Activated naive CD4-positive, alpha-beta T cell treated with anti-CD3 and anti-CD28 coated beads, Interleukin-2, amount 50 U/mL, for 72 hours (primary cell): ENCODE measurements at places on chromosomes 11 and 22.

GRCh38 chr11:116725434-116726221 is 47.2 kb downstream of the BUD13 start:
- no peak for DNase-seq

GRCh38 chr22:19663821-19664355 is 50.4 kb upstream of the SEPTIN5 start:
- no peak for DNase-seq

GRCh38 chr22:40345815-40346184 is 500 bp upstream of the ADSL start:
- DNase-seq = peak; percentile 56

- DNase-seq = no peak
Observed at GRCh38 chr11:102014756-102015155, 32.5 kb upstream of the CFAP300 start.

- no peak for DNase-seq
Observed at GRCh38 chr22:20792221-20792965, 18.5 kb downstream of the SERPIND1 start.

- DNase-seq = no peak
Observed at GRCh38 chr22:37776639-37777005, 31.1 kb upstream of the GCAT start.

DNA sequence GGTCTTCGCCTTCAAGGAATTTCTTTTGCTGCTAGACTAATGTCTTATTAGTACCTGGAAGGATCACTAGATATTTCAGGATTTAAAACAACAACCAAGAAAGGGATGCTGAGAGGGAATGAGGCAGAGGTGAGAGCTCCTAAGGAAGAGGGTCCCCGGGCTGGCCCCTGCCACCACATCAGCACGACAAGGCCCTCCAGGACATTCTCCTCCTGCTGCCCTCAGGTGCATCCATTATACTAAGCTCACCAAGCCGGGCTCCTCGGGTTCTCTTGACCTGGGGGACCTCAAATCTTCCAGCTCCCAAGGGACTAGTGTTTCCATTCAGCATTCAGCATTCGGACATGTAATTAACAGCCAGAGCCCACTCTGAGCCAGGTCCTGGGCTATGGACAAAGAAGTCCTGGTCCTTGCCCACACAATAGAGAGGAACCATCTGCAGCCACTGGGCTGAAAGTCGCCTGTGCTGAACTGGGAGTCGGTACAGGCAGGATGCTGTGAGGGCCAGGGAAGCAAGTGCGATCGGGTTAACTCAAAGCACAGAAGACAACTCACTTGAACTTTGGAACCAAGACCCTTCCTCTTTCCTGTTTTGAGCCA is 29.4 kb upstream of the OAF start:
- DNase-seq = no peak

DNA sequence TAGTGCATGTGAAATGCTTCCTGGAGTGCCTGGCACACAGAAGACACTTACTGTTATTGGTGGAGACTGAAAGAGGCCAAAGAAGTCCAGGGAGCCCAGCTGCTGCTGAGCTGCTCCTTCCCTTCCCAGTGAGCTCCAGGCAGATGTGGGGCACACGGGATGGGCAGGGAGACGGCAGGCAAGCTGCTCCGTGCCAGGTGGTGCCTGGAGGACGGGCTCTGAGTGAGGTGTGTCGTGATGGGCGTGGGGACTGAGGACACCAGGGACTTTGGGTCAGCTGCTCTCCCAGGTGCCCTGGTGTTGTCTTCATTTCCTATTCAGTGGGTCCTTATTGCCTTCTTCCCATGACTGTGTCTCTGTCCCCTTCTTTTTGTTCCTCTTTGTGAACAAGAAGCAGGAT is 19.5 kb downstream of the TAB1 start:
- DNase-seq = no peak

GRCh38 chr11:9249252-9249651 is 15.9 kb downstream of the DENND5A start:
- no peak for DNase-seq

- no peak for DNase-seq
Observed at GRCh38 chr11:128536506-128536905, 50.9 kb downstream of the ETS1 start.

DNA sequence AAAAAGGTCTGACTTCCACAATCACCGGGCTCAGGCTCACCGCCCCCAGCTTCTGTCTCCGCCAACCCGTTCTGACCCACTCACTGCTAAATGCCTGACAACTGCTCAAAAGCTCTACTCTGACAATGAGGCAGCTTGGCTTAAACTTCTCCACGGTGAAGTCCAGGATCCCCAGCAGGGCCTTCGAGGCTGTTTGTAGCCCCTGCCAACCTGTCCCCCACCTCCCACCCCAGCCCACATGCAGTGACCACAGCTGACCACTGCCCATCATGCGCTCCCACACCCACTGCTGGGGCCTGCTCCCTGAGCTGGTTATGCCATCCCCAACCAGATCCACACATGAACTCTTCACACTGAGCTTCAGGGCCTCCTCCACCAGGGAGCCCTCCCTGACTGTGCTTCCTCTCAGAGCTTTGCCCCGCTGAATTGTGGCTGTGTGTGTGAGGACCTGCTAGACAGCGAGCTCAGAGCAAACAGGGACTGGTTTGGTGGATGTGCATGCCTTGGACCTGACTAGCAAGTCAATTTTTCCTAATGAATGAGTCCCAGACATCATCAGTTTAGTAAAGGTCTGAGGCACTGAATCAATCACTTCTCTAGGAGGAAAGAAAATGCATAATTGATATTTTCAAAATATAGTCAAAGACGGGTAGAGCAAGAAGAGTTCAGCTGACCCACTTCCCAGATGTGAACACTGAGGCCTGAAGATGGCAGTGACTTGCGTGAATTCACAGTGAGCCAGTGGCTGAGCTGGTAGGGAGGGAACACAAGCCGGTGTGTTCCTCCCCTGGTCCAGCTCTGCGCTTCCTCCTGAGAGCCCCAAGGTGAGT is 7.7 kb downstream of the LRRC32 start:
- DNase-seq = no peak

- DNase-seq = no peak
Observed at GRCh38 chr11:86570020-86570419, 102.4 kb downstream of the ME3 start.

- DNase-seq = no peak
Observed at GRCh38 chr11:61152816-61153592, 8.2 kb downstream of the VPS37C start.

- no peak for DNase-seq
Observed at GRCh38 chr11:1877211-1878136, 14.2 kb downstream of the PRR33 start.

DNA sequence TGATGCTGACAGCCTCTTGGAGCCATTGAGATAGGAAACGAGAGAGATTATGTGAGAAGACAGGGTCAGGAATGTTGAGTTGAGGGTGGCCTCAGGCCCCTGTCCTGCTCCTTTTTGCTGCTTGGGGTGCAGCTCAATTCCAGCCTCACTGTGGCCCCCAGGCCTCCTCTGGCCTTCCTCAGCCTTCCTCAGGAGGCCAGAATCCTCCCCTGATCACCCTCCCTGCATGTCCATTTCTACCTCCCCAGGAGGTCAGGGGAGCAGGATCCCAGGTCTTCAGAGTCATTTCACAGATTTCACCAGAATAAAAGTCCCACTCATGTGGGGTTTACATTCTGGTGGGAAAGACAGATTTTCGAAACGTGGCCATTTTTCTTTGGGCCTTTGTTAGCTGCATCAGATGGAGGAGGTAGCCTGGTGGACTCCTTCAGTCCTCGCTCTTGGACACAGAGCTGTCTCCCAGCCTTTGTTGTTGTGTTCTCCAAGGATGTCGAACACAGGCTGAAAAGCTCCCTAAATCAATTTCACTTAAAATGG is 2.2 kb upstream of the KCNQ1OT1 start:
- DNase-seq = no peak

DNA sequence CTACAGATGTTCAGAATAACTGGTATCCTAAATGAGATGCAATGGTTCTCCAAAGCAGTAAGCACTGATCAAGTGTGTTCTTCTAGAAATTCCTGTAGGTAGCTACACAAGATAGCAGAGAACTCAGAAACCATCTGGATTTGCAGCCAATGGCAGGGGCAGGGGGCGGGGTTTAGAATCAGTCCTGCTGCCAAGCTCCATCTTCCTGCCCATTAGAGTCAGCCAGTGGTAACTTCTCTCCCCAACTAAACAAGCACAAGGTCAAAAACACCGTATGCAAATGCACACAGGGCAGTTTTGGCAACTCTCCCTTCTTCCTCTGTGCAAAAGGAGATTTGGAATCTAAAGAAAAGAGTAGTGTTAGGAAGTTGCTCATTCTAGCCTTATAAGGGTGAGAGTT is 237.5 kb upstream of the CCDC90B start:
- DNase-seq = no peak

GRCh38 chr11:70477609-70478008 is 79.3 kb downstream of the CTTN start:
- DNase-seq = no peak

DNA sequence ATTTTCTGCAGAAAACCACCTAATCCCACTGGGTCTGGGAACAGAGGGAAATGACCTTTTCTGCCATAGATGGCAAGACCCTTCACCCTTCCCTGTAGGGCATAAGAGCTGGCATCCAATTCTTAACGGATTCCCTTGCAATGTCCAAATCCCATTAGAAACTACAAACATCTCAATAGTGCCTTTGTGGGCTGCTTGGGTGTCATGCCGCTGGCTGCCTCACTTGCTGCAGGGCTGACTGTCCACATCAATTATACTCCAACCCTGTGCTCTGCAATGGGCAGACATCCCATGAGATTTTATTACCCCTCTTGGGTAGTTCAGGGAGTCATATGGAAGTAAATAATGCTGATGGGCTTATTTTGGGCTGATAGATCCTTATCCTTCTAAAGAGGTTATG is 7.3 kb downstream of the GRAP2 start:
- DNase-seq = no peak

DNA sequence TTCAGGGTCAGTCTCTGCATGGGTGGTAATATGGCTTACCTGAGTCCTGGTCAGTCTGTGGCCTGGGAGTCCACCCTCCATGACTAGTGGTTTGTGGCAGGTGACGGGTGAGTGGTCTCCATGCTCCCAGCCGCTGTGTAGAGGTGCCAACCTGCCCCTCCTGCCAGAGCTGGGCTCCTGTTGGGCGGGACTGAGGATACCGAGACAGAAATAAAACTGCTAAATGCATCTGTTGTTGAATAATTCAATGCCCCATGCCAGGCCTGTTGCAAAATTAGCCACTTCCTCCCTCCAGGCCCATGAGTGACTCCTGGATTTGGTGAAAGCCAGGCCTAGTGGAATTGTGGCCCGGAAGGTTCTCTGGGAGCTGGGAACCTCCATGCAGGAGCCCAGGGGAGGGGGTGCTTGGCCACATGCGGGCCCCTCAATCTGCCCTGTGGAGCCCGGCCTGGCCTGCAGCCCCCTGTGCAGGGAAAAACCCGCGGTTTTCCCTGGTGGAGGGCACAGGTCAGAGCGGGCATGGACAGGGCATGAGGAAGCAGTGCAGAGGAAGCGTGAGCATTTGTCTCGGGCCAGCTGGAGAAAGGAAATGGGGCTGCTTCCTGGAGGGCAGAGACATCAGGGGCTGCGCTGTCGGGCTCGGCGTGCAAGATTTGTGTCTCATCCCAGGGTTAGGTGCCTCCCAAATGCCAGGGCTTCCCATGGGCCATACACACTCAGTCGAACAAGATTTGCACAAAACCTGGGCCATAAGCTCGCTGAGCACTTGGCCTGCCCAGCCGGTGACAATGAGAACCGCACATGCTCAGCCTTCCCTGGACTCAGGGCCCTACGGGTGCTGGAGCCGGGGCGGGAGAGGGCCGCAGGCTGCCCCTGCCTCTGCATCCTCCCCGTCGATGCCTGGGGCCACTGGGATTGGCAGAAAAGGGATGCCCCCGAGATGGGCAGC is 66.9 kb downstream of the KCNQ1 start:
- no peak for DNase-seq

GRCh38 chr11:102288725-102289083 is 28.6 kb upstream of the BIRC3 start:
- no peak for DNase-seq

DNA sequence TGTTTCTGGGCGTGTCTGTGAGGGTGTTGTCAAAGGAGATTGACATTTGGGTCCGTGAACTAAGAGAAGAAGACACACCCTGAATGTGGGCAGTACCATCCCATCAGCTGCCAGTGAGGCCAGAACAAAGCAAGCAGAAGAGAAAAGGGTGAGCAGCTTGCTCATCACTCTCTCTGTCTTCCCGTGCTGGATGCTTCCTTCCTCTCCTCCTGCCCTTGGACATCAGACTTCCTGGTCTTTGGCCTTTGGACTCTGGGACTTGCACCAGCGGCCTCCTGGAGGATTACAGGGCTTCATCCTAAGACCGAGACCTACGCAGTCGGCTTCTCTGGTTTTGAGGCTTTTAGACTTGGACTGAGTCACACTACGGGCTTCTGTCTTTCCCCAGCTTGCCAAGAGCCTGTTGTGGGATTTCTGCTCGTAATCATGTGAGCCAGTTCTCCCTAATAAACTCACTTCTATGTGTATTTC is 18.8 kb downstream of the APOL2 start:
- no peak for DNase-seq

DNA sequence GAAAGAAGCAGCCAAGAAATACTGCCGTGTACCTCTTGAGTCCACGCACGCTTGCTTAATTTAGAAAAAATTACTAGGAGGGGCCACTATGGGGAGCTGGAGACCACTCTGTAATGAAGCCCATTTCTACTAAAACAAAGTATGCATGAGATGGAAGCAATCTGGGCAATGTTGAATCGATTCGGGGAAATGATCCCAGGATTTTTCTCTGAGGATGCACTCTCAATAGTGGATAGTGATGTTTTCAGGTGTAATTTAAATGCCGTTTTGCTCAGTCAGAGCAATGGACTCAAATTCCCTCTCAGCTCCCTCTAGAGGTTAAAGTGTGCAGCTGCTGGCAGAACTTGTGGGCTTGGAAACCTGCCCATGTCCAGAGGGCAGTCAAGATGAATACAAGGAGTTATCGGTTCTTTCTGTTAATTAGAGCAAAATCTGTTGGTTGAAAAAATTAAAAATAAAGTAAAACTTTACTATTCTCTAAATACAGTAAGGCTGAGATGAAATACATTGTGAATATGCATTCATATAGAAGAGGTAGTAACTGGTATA is 64.1 kb downstream of the ME3 start:
- DNase-seq = peak; percentile 52

GRCh38 chr22:20864186-20864908 is 5.5 kb downstream of the SNAP29 start:
- no peak for DNase-seq

GRCh38 chr11:105609341-105609781 is 512 bp upstream of the GRIA4 start:
- no peak for DNase-seq

GRCh38 chr11:86537541-86538222 is 134.7 kb downstream of the ME3 start:
- no peak for DNase-seq

- no peak for DNase-seq
Observed at GRCh38 chr11:59552844-59553243, 41.5 kb downstream of the OR4D9 start.

- DNase-seq = no peak
Observed at GRCh38 chr11:44978961-44979331, 28.3 kb upstream of the TP53I11 start.

DNA sequence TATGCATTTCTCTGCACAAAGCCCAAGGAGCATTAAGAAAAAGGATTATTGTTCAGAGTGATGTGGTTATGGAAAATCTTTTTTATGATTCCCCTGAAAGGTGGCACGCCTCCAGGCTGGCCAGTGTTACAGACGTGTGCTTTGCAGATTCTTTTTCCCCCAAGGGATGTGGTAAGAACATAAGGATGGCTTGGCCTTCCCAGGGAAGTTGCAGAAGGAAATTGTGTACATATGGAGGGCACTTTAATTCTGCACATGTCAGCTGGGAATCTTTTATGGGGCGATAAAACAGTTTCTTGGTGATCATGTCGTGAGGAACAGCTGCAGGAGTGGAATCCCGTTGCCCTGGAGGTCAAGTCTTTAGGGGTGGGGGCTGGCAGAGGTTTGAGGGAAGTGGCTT is 9.7 kb downstream of the SMARCB1 start:
- no peak for DNase-seq
